ENCODE measurements at places on chromosomes 6 and 20. TPM values are rescaled to one million over a fixed set of nuclear protein-coding genes. Genes with fewer than 3 reads are reported as not detected.

DNA sequence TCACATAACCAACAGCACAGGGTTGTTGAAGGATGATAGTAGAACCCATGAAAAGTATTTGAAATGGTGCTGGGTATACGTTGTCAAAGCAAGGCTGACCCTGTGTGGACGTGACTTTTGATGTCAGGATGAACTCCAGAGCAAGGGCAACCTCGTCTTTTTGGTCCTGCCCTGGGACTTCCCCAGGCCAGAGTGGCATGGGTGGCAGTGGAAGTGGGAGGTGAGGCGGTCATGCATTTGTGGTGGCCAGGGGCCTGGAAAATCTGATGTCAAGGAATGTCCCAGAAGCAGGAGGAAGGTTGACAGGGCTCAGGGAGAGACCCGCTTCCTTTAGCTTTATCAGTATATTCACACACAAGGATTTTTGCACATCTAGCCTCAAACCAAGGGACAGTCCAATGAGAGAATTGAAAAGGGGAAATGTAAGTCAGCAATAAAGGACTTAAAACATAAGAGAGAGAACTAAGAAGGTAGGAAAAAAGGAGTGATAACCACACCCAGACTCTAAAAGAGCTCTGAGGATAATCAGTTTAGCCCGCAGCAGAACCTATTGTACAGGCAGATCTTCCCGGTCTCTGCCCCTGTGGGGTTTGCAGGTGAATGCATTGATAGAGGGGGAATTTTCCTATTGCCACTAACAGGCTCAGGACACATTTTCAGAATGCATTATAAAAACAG lies 98.8 kb upstream of the HDGFL1 start:
- DNase-seq = no peak

- DNase-seq = no peak
These were observed 59.3 kb upstream of the SPTLC3 start for GRCh38 chr20:12949429-12949980.

GRCh38 chr6:154950979-154951344 lies 44.2 kb upstream of the TIAM2 start:
- no peak for DNase-seq

The C6orf58 gene
- not detected for total RNA-seq

The PIM1 gene
- total RNA-seq = 6.0 TPM

DNA sequence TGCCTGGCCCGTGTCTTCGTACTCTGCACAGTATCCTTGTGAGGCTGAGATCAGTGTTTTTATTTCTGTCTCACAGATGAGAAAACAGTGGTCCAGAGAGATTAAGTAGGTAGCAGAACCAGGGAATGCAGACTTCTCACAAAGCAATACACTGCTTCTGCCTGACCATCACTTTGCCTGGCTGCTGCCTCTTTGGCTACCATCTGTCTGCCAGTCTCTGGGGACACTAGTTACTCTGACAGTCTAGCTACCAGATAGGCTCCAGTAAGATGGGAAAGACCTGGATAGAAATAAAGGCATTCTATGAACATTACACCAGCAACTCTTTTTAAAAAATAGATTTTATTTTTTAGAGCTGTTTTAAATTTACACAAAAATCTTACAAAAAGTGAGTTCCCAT lies 96.9 kb downstream of the PHACTR3 start:
- DNase-seq = no peak

GRCh38 chr6:83215131-83216047 lies 22.2 kb downstream of the RWDD2A start:
- peak; percentile 77 for DNase-seq

DNA sequence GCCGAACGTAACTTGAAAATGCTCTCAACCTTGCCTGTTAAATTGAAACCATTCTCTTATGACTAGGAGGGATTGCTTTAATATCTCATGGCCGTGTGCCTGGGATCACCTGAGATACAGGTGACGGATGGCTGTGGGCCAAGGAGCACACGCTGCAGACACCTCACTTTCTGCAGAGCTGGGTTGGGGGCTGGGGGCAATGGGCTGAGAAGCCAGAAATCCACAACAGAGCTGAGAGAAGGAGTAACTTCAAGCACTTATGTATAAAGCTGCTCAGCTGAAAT lies 170.9 kb downstream of the DTNBP1 start:
- no peak for DNase-seq

GRCh38 chr20:38275815-38276550 lies 15.4 kb upstream of the KIAA1755 start:
- DNase-seq = peak; percentile 87

Data from MCF 10A (cell line).